ENCODE measurements at places on chromosomes 1 and 21.

GRCh38 chr1:234845097-234845660 is 235.2 kb upstream of the IRF2BP2 start:
- DNase-seq: no peak

- DNase-seq: peak; percentile 29
Observed at GRCh38 chr1:29698033-29698432, 461.7 kb downstream of the PTPRU start.

DNA sequence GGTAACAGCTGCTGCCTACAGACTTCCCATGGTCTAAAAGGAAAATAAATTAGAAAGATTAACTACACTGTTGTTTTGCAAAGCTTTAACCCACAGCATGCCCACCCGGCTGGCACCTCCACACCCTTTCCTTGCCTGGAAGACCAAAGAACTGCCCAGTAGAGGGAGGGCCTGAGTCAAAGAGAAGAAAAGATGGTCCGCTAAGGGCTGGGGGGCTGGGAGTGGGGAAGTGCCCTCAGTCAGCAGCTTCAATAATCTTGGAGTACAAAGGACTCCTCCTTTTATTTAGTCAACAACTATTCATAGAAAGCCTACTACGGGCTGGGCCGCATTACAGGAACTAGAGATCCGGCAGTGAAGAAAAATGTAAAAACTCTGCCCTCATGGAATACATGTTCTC is 40.6 kb downstream of the ERI3 start:
- no peak for DNase-seq

DNA sequence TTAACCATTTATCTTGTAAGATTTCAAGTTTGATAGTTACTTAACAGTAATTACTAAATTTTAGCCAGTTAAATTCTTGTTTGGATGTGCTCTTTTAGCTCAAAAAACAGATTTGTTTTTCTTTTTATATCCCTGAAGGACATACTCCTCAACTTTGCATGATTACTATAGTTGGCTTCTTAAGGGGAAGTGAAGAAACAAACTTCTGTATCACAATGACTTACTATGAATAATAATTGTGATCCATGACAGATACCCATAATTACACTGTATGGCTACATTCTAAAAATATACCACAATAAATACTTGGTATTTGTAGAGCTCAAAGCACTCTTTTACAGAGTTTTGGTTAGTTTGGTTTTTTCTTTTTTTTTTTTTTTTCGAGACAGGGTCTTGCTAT is 55.8 kb downstream of the IARS2 start:
- DNase-seq: no peak

Measured in NCI-H1694 treated with DMSO at 0.1 percent for 48 hours (cell line).